ENCODE measurements at places on chromosomes 2 and 18. TPM values are rescaled to one million over a fixed set of nuclear protein-coding genes. Genes with fewer than 3 reads are reported as not detected.

PIKFYVE gene
- 9.0 TPM for total RNA-seq

FEZ2 gene
- total RNA-seq, result 48.7 TPM

DAW1 gene
- 1.7 TPM for total RNA-seq

GRHL1 gene
- 1.7 TPM for total RNA-seq

IL1RL1 gene
- total RNA-seq, result 1.1 TPM

MC2R gene
- total RNA-seq, result not detected

PLGLB2 gene
- total RNA-seq, result 0.49 TPM

RIT2 gene
- not detected for total RNA-seq

B3GNT7 gene
- total RNA-seq, result 2.3 TPM

SCTR gene
- total RNA-seq, result not detected

REG3A gene
- not detected for total RNA-seq

AMER3 gene
- total RNA-seq, result not detected

ANKRD36B gene
- 5.1 TPM for total RNA-seq

ERICH2 gene
- total RNA-seq, result not detected

CYP27C1 gene
- 5.3 TPM for total RNA-seq

GRP gene
- total RNA-seq, result not detected

SLC9A2 gene
- 2.7 TPM for total RNA-seq

COL3A1 gene
- 0.25 TPM for total RNA-seq

RTN4 gene
- total RNA-seq, result 502 TPM

KIAA2012 gene
- not detected for total RNA-seq

All from A549 treated with DMSO at 1 μM for 4 hours (cell line).